Neuronal stem cell (in vitro differentiated cells): ENCODE measurements at places on chromosomes 7 and 10.

DNA sequence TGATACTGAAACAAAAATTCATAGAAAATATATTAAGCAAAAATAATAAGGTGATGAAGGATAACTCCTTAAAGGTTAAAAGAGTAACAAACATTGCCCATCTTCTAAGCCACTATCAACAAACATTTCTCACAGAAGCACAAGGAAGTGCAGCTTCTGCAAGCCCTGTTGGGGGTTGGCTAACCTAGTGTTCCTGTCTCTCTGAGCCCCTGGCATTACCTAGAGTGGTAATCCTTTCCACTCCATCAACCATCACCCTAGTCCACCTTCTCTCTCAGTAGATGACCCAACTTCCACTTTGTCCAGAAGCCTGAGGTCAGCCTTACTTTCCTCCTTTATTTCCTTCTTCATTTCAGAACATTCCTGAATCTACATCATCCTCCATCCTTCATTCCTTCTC, 59.7 kb downstream of the HIPK2 start:
- DNase-seq, result no peak

GRCh38 chr7:75870557-75871161, 8.2 kb upstream of the RHBDD2 start:
- no peak for DNase-seq

GRCh38 chr10:128973221-128973620, 493.8 kb upstream of the MGMT start:
- no peak for DNase-seq

DNA sequence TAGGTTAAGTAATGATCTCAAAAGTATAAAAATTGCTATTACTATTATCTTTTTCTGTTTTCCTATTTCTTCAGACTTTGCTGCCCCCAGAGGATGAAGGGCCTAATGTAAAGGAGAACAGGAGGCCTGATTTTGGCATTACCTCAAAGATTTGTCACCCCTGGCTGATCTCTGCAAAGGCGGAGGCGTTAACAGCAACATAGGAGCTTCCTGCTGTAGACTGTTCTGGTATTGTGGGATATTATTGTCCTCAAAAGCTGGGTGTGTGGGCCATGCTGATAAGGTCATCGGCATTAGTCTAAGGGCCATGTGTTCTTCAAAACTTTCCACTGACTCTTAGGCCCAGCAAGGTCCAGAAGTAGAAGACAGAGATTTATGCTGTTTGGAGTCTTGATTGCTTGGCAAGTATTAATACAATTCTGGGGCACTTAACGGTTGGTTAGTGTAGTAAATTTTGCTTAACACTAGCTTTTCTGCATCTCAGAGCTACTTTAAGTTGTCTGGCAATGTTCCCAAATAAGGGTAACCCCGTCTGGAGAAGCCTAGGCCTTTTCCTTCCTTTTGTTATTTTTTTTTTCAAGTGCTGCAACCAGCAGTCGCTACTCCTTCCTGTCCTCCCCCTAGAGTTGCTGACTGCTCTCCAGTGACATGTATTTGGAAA, 14.0 kb upstream of the ENTPD1 start:
- no peak for DNase-seq

GRCh38 chr7:133036289-133036688, 45.6 kb downstream of the CHCHD3 start:
- DNase-seq, result no peak

GRCh38 chr7:13850185-13850752, 139.2 kb downstream of the ETV1 start:
- no peak for DNase-seq

- DNase-seq, result no peak
Observed at GRCh38 chr7:140506788-140507464, 27.6 kb upstream of the MKRN1 start.

DNA sequence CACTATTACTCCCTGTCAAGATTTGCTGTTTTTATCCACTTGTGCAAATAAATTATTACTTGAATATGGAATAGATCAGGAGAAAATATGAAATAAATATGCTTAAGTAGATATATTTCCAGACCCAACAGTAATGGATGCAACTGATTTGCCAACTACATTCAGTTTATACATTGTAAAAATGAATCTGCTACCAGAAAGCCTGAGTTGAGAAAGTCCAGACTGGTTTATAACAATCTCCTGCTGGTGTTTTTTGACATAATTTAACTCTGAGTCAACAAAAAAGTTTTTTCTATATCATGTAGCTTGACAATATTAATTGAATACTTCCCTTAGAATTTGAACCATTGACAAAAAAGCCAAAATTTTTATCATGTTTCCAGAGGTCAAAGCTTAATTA, 265.8 kb upstream of the SEMA3D start:
- no peak for DNase-seq

- no peak for DNase-seq
Observed at GRCh38 chr10:131882590-131883451, 18.0 kb upstream of the PPP2R2D start.

DNA sequence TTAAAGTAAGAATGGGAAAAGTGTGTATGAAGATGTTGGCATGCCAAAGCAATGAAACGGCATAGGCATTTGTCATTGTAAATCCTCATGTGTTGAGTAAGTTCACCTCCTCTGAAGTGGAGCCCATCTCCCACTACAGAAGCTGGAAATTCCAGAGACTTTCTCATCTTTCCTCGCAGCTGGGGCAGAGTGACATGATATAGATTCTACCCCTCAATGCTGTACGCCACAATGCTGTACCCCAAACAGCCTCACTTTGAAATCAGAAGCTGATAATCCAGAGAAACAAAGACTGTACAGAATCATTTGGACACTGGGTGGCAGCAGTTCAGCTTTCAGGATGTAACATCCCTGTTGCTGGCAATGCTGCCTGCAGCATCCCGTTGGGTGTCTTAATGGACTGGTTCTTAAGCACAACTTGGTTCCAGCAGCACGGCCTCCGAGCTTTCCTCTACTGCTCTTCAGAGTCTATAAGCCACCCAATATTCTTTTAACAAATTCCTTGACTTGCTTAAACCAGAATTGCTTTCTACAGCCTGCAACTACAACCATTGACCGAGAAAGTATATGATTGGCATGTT, 18.8 kb downstream of the ZC3HAV1L start:
- DNase-seq, result peak; percentile 23

DNA sequence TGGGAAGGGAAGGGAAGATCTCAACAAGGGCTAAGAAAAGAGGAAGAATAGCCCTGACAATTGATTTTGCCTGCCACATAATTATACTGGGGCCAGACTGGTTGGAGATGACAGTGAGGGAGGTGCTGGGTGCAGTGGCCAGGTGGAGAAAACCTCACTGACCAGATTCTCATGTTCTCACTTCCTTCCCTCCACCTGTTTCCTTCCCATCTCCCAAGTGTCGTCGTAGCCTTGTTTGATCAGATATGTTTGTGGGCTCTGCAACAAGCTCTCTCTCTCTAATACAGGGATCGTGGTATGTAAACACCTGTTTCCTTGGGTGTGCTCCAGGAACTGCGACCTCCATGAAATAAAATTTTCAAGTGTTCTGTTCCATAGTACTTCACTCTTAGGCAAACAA, 60.2 kb downstream of the VCL start:
- no peak for DNase-seq

- no peak for DNase-seq
Observed at GRCh38 chr7:135929249-135929648, 47.9 kb downstream of the MTPN start.

DNA sequence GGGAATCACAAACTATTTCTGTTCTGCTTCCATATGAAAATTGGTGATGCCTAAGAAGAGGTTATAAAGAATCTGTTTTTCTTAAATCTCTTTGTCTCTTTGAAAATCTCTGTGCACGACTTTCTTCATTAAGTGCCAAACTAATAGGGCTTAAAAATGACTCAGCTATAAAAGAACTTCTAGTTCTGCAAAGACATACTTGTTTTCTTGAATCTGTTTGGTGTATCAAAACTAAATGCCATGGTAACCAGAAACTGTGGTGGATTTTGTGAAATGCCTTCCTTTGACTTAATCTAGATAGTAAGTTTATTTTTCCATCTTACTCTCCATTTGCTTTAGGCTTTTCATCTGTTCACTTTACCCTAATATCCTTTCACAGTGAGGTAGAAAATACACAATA, 417.8 kb downstream of the PARD3 start:
- no peak for DNase-seq

GRCh38 chr10:104067525-104067924, 18.2 kb downstream of the COL17A1 start:
- no peak for DNase-seq

GRCh38 chr7:159032753-159033472, 111.8 kb downstream of the VIPR2 start:
- no peak for DNase-seq

- DNase-seq, result no peak
Observed at GRCh38 chr7:31384466-31384865, 43.9 kb upstream of the NEUROD6 start.

- DNase-seq, result no peak
Observed at GRCh38 chr10:75765789-75766096, 334.3 kb downstream of the LRMDA start.

- no peak for DNase-seq
Observed at GRCh38 chr7:103613655-103614642, 167.9 kb upstream of the SLC26A5 start.

- DNase-seq, result no peak
Observed at GRCh38 chr10:125258676-125259075, 98.3 kb upstream of the CTBP2 start.

GRCh38 chr7:6505685-6506559, 45.3 kb downstream of the GRID2IP start:
- no peak for DNase-seq

- DNase-seq, result no peak
Observed at GRCh38 chr10:113303544-113304146, 249.2 kb upstream of the HABP2 start.

DNA sequence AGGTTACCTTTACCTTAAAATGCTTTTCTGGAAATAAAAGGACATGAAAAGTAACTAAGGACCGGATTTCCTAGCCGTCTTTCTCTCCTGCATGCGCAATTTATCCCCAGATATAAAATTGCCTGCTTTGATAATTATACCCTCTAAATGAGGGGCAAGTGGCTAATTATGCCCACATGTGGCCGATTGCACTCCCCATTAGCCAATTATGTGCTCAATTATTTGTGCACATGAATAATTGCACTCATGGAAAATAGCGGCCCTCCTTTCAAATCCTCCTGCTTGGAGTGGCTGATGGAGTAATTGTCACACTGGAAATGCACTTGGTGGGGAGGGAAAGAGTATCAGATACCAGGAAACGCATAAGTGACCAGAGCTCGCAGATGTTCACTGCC, 66.4 kb upstream of the ATRNL1 start:
- DNase-seq, result no peak

GRCh38 chr7:114183311-114184088, 231.1 kb upstream of the FOXP2 start:
- DNase-seq, result no peak

- DNase-seq, result no peak
Observed at GRCh38 chr7:70319057-70319456, 720.8 kb downstream of the AUTS2 start.

DNA sequence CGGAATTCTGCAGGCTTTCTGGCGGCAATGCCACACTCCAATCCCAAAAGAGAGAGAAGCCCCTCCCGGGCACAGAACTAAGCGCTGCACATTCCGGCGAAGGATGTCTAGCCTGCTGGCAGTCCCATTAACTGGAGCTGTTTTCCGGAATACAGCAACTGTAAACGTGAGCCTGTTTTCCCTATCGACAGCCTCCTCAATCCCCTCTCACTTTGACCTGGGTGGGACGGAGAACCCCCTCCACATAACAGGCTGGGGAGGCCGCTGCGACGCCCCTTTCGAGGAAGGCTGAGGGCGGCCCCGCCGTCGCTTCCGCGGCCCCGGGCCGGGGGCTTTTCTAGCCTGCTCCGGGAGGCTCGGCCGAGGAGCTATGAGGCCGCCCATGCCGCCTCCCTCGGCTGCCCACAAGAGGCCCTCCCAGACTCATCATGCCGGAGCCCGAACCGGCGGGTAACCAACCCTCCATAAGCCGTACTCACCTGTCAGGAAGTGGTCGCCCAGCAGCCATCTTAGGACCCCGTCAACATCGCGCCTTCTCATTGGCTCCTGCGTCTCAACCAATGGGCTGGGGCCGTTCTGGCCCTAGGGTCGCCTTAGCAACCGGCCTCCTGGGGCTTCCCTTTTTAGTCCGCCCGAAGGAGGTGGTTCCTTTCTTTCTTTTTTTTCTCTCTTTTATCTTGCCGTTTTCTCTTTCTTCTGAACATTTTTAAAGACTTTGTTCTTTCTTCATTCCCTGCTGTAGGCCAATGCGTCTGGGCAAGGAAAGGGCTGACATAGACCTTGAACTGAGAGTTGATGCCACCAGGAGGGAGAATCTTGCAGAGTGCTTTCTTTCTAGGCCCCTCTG, at the start of gene FAM204A:
Gene FAM204A (minus strand): TSS at position 534 of the 847 bp plus-strand sequence. CDS start 5,909 bp downstream, outside the sequence.
- peak; percentile 95 for DNase-seq

GRCh38 chr7:129831424-129832058, 121.2 kb downstream of the UBE2H start:
- peak; percentile 42 for DNase-seq

DNA sequence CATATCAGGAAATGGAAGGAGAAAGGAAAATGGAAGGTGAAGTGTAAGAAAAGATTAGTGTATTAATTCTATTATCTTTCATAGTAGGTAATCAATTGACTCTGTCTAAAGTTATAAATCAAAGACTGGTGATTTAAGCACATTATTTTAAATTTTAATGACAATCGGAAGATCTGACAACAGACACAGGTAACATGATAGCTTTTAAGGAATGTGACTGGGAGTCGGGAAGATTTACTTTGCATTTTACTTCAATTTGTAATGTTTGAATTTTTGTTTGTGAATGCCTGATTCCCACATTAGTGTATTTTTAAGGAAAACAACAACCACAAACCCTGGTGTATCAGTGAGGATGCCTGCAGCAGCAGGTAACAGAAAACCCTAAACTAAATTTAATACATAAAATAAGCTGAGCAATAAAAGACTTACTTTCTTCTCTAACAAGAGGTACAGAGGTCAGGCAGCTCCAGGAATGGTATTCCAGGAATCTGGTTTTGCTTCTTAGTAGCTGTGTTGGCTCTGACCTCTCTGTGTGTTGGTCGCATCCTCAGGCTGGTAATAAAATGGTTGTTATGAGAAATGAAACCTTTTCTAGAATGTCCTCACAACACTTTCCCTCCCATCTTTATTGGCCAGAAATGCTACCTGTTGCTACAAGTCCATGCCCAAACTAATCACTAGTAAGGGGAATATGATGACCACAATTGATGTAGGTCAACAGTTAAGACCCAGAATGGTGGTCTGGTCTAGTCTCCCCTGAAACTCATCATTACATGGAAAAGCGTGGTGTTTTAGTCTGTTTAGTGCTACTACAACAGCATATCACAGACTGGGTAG, 12.2 kb downstream of the DNAJB9 start:
- DNase-seq, result peak; percentile 37

- DNase-seq, result no peak
Observed at GRCh38 chr7:54738737-54739136, 20.3 kb downstream of the SEC61G start.

- DNase-seq, result no peak
Observed at GRCh38 chr10:7296076-7296475, 114.8 kb downstream of the SFMBT2 start.

- no peak for DNase-seq
Observed at GRCh38 chr10:100291356-100291755, 4.9 kb upstream of the BLOC1S2 start.

GRCh38 chr10:77149001-77149400, 488.6 kb downstream of the KCNMA1 start:
- DNase-seq, result no peak

GRCh38 chr7:64768824-64769223, 25.4 kb upstream of the ZNF138 start:
- no peak for DNase-seq

- no peak for DNase-seq
Observed at GRCh38 chr7:80659120-80660055, 20.9 kb downstream of the CD36 start.
